GM13976 (cell line): ENCODE measurements at places on chromosomes 7 and 10.

DNA sequence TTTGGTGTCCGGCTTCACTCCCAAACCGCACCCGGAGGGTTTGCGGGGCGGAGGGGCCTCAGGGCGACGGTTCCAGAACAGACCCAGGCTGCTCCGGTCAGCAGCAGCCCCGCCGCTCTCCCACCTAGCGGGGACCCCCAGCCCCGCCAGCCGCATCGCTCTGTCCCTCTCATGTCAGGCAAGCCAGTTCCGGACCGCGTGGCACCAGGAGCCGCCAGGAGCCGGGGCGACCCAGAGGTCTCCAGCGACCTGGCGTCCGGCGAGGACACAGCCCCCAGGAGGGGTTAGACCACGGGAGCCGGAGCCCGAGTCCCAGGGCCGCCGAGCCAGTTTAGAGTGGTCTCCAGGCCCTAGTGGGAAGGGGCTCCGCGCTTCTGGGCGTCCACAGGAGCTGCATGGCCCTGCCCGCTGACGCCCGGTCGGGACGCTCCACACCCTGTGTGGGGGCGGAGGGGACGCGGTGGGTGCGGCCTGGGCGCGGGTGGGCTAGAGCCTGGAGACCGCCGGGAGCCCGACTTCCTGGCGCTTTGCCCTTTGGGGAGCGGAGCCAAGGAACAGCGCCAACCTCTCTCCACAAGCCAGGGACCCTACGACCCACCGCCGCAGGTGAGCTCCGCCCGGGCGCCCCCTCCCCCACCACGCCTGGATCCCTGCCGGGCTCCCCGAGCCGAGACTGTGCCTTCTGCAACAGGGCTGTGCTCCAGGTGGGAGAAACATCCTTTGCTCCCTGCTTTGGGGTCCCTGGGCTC is 43.4 kb downstream of the ZNF117 start:
- no peak for DNase-seq

DNA sequence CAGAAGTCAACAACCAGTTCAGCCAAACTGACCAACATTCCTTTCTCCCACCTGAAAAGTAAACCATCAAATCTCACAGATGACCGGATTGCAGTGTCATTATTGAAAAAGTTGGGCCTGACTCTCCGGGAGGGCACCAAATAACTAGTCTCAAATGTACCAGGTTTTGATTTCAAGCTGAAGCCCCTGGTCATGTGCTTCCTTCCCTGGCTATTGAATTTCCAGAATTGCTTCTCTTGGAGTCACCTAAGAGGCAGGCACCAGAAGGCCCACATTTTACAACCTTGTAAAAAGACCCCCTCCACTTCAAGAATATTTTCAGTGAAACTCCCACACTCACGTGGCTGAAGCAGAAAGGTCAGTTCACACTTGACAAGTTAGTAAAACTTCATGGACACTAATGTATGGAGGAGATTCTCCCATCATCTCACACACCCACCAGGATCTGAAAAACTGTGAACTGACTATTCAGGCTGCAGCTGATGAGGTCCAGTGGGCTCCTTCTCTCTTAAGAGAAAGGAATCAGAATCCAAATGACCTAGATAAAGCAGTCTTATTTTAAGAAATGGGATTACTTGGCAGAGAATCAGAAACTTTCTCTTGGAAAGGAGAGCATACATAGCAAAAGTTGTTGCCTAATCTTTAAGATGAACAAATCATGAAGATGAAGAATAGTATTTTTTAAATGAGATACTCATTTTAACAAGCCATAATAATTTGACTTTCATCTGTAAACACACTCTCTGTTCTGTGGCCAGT is 53.6 kb downstream of the DLD start:
- no peak for DNase-seq

- DNase-seq, result no peak
These were observed 148.7 kb upstream of the MKI67 start for GRCh38 chr10:128274938-128275337.

GRCh38 chr7:17690030-17690429 is 250.3 kb downstream of the SNX13 start:
- peak; percentile 15 for DNase-seq

DNA sequence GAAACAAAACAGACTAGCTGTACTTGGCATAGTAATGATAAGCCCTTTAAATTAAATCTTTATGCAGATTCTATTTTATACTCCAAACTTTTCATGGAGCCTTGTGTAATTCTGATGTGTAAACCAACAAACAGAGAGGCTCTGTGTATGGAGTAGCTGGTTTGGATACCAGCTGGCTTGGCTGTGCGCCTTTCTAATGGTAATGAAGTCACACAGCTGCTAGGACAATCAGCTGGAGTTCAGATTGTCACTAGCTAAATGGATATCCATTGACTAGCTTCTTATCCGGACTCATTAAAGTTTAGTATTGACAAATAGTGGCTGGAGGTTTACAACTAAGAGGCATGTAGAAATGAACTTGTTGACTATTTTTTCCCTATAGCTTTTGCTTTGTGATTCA is 398.4 kb downstream of the DGKB start:
- DNase-seq, result no peak

GRCh38 chr7:116621649-116622048 is 50.3 kb upstream of the MET start:
- no peak for DNase-seq

DNA sequence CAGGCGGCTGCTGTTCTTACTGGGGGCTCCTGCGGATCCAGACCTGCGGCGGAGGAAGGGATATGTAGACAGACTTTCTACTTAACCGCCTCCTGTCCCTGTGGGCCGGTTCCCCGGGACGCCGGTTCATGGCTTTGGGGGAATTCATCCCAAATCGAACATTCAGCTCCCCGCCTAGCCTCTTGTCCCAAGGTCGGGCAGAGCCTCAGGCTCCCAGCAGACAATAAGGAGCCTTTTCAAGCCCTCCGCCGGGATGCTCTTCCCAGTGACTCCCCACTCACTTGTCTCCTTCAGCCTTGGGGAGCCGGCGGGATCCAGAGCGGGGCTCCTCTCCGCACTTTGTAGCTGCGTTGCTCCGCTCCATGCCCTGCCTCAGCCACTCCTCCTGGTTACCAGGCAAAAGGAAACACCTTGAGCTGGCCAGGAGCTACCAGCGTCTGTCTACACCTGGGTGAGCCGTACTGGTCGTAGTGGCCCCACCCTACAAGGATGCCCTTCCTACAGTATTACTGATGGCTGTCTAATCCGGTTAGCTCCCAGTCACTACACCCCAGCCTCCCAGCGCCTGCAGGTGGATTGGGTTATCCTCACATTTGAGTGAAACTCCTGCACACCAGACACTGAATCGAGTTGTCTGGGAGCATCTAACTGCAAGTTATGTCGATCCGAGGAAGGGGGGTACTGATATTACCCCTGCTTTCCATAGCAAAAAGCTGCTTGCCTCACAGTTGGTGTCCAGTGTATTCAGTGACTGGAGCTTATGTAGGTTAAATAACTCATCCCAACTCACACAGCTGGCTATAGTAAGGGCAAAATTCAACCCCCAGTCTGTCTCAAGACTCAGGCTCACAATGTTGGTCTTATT is at the start of gene C10orf95:
Gene C10orf95, minus strand, starts transcription at position 439 of the 865 bp plus-strand sequence. CDS start 450 bp downstream, outside the sequence.
- DNase-seq, result no peak

GRCh38 chr10:129514568-129515451 is 47.8 kb downstream of the MGMT start:
- DNase-seq, result no peak

- DNase-seq, result no peak
These were observed 20.2 kb upstream of the INSIG1 start for GRCh38 chr7:155277385-155277994.

- DNase-seq, result no peak
These were observed 181.8 kb upstream of the KIAA1217 start for GRCh38 chr10:24027107-24027506.

GRCh38 chr7:55022002-55022985 is 3.5 kb downstream of the EGFR start:
- no peak for DNase-seq

DNA sequence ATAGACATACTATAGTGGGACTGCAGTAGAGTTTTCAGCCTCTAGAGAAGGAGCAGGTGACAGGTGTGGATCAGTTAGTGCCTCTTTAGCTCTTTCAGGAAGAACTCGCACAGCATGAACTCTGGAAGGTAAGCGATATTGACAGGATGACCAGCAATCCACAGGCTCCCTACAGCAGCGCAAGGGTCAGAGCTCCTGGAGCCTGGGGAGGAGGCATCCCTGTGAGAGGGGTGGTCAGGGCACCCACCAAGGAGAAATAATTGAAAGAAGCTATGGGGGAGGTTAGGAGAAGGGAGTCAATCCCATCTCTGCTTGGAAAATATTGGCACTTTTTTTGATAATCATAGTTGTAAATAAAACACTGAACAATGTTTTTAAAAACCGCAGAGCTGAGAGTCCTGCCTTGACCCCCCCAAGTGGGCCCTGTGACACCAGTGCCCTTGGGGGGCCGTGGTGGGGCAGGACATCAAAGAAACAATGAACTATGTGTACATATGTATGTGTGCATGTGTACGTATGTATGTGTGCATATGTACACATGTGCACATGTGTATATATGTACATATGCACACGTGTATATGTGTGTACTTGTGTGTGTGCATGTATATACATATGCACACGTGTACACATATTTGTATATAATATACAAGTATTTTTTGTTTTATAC is 13.8 kb downstream of the AKR1C3 start:
- no peak for DNase-seq

DNA sequence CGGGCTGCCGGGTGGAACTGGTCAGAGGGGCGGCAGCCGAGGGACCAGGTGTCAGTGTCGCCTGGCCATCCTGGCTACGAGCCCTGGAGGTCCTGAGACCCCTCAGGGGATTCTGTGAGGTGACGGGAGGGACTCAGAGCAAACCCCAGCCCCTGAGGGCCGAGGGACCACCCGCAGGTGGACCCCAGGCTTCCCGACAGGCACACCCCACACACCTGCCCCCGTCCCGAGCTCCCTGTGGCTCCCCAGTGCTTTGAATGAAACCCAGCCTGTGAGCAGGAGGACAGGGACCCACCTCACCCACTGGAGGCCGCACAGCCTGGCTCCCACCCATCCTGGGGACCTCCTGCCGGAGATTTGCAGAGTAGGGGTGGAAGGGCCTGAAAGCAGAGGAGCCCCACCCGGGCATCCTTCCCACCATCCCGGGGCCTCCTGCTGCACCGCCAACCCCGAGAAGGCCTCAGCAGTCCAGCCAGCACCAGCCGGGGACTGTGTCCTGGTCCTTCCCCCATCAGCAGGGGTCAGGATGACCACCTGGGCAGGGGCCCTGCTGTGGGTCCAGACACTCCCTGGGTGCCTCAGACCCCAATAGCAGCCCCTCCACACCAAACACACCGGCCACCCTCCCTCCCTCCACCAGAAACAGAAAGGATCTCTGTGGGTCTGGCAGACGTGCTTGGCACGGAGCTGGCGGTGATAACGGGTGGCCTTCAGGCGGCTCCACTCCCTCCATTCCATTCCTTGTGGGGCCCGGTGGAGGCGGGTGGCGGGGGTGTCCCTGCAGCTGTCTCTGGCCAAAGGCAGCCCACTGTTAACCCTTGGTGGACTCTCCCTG is 13.9 kb downstream of the VENTX start:
- no peak for DNase-seq

- DNase-seq, result no peak
These were observed 246.6 kb upstream of the GHITM start for GRCh38 chr10:83892737-83893136.

DNA sequence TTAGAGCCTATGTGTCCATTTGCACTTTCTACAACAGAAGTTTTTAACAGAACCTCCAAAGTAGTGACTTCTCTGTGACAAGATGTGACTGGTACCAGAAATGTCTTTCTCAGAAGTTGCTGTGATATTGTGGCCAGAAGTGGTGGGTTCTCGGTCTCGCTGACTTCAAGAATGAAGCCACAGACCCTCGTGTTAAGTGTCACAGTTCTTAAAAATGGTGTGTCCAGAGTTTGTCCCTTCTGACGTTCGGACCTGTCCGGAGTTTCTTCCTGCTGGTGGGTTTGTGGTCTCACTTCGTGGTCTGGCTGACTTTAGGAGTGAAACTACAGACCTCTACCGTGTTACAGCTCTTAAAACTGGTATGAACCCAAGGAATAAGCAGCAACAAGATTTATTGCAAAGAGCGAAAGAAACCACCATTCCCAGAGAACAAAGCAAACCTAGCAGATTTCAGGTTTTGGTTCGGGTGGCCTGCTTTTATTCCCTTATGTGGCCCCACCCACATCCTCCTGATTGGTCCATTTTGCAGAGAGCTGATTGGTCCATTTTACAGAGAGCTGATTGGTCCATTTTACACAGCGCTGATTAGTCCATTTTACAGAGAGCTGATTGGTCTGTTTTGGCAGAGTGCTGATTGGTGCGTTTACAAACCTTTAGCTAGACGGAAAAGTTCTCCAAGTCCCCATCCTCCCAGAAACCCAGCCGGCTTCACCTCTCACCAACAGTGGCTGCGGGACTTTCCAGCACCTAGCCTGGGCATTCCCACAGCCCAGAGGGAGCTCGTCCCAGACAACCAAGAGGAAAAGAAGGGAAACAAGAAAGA is 3.0 kb downstream of the ITPRID1 start:
- no peak for DNase-seq

DNA sequence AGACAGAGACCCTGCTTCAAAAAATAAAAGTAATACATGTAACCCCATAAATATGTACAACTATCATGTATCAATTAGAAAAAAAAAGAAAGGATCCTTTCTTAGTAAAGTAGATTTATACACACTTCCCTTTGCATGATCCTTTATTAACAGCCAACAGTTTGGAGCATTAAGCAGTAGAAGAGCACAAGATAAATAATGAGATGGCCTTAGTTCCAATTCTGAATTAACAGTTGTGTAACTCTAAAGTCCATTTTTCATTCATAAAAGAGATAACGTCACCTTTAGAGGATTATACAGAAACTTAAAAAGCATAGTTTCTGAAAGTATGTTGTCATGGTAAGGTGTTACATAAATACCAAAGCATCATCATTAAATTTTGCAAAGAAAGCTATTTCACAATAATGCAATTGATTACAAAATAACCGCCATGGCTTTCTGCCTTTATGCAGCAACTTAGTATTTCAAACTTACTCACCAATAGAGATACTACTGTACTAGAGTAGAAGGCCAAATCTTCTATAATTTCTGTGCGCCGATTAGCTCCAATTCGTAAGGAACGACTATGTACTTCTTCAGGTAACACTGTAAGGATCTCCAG is 40.3 kb downstream of the TNPO3 start:
- DNase-seq, result no peak

GRCh38 chr7:128437426-128438332 is 18.0 kb upstream of the HILPDA start:
- peak; percentile 41 for DNase-seq

DNA sequence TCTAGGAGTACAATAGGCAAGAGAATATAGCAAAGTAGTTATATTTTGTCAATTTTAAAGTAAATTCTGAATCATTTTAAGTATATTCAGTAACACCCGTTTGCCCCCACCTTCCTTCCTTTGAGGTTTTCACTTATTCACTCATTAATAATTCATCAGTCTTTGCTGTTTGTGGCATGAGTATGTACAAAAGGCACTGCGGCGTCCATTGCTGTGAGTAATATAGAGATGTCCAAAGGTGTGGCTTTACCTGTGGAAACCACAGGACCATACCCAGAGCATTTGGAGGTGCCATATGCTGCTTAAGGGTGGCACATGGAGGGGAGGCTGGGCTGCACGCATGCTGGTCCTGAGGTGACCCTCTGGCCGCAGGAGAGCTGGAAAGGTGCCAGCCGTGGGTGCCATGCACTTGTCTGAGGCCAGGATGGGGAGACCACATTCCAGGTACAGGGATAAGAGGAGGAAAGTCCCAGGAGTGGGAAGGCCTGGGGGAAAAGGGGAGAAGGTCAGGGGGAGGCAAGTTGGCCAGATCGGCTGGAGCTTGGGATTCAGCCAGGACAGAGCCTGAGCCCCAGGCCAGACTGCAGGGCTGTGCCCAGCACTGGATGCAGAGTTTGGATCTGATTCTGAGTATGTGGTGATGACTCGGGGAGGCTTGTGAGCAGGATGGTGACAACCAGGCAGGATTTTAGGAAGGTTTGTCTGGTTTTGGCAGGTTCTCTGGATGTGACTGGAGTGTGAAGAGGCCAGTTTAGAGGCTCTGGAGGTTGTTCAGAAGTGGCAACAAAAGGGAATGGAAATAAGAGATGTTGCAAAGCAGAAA is 223.4 kb downstream of the MGMT start:
- DNase-seq, result no peak
